Hematopoietic multipotent progenitor cell treated with erythropoietin and hydrocortisone succinate and interleukin-3 and kit ligand, for 17 days (in vitro differentiated cells): ENCODE measurements at places on chromosomes 11 and 22.

DNA sequence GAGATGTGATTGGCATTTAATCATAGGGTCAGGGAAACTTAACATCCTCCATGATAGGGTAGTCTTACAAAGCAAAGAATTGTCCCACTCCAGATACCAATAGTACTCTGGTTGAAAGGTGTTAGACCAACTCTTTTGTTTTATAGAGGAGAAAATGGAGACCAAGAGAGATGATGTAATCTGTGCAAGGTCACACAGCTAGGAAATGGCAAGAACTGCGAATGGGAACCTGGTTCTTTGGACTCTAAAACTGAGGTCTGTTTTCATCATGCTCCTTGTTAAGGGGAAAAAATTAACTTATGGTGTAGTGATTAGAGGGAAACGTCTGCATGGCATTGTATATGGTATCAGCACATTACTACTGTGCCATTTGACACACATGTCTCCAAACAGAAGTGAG lies 171.1 kb downstream of the COMMD9 start:
- DNase-seq: no peak

DNA sequence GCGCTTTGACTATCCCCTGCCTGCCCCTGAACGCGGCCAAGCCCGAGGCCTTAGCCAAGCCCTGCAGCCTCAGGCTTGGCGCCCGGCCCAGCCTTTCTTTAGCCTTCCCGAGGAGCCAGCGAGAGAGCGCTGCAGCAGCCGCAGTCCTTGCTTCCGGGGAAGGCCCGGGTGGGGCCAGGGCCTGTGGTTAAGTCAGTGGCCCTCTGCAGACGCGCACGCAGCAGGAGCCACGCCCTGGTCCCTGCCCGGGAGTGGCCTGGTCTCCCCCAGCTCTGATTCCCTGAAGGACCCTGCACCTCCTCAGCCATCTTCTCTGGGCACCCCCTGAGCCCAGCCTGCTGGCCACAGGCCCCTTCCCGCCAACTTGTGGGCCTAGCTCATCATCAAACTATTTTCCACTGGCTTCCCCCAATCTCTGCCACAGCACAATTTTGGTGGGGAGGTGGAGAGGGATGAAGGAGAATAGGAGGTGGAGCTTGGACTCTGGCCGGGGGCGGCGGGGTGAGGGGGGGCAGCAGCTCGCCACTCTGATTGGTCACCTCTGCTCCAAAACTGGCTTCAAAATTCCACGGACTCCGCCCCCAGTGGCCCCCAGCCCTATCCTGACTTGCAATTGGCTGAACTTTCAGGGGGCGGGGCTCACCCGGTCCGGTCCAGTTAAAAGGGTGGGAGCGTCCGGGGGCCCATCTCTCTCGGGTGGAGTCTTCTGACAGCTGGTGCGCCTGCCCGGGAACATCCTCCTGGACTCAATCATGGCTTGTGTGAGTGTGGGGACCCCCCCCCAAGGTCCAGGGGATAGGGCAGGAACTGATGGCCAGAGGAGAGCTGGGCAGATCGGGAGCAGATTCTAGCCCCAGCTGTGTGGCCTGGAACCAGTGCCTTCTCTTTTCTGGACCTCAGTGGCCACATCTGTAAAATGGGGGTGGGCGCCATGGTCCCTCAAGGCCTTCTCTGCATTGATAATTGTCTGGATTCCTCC lies at the start of gene LGALS1:
Gene LGALS1, plus strand, starts transcription at position 686 of the 979 bp plus-strand sequence. Its CDS starts 67 bp downstream, at position 753.
- peak; percentile 21 for DNase-seq

DNA sequence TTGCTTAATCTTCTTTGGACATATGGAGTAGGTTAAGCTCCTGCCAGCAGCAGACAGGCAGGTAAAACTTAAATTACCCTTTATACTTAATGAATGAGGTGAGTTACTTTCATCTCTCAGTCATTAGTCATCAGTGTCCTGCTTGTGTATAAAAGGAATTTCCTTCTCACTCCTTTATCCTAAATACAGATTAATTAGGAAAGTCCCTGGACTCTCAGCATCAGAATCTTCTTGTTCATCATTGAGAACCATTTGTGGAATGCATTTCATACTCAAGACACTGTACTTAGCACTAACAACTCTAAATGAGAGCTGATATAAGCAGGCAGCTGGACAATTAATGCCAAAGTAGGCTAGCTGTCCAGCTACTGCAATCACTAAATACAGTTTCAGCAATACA lies 630.4 kb downstream of the METTL15 start:
- DNase-seq: no peak

DNA sequence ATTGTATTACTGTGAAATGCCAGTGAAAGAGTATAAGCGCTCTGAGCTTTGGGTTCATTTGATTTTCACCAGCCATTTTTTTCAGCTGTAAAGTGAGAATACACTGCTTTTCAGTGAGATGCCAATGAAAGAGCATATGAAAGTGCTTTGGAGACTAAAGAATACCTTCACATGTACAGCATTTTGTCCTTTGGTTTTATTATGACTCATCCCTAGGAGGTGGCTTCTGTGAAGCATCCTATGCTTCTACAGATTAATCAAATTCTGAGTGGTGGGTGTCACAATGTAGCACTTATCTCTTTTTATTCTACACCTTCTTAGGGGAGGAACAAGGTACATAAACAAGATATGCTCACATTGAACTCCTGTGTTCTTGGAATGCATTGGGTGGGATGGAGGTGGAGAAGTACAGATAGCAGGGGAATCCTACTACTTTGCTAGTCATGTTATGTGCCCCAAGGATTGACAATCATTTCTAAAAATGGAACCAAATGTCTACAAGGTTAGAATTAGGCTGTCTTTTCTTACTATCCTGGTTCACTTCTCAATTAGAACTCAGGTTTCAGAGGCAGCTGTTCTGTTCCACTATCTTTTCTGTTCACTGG lies 18.7 kb downstream of the TRIM44 start:
- DNase-seq: no peak

- DNase-seq: peak; percentile 68
These were observed 10.7 kb upstream of the NLRP6 start for GRCh38 chr11:267491-267994.

GRCh38 chr22:45903355-45904135 lies 73.4 kb downstream of the WNT7B start:
- DNase-seq: no peak

DNA sequence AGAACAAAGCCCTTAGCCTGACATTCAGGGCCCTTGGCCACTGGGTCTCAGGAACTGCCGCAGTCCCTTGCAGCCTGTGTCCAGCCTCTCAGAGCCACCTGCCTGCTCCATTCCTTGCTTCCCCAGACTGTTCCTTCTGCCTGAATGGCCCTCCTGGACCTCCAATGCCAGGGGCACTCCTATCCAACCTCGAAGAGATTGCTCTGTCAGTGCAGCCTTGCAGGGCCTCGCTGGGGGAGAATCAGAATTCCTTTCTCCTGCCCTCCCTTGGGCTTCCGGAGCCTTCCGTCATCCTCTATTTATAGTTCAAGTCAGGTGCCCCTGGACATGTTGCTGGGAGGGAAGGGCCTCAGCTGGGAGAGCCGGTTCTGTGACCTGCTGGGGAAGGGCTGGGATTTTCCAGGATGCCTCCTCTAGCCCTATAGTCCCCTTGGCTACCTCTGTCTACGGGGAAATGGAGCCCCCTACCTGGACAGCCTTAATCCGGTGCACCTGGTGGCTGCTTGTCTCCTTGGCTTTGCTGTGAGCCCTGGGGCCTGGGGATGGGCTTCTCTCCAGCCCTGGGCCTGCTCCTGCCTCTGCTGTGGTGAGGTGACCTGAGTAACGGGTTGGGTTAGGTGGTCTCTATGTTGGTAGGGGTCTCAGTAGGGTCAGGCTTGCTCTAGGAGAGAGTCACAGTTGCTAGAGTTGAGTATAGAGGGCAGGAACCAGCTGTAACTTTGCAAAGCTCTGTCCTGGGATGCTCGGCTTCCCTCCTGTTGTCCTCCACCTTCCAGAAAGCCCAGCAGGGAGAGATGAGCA lies 45.9 kb upstream of the SYT7 start:
- DNase-seq: no peak
